Activated CD4-positive, alpha-beta T cell treated with anti-CD3 and anti-CD28 coated beads, Interleukin-10, Interleukin-2, amounts not matched to agents 100 ng/mL and 50 ng/mL, durations not matched to agents 16 hours and 8 hours (primary cell): ENCODE measurements at places on chromosomes 16 and 17.
A peak's percentile ranks its signal among the peaks of the same experiment; 100 is the strongest.

- DNase-seq = peak; percentile 66
These were observed 43.6 kb downstream of the NOS2 start for GRCh38 chr17:27756467-27757371.

- no peak for DNase-seq
These were observed 47.8 kb downstream of the ANKFY1 start for GRCh38 chr17:4215882-4216570.

DNA sequence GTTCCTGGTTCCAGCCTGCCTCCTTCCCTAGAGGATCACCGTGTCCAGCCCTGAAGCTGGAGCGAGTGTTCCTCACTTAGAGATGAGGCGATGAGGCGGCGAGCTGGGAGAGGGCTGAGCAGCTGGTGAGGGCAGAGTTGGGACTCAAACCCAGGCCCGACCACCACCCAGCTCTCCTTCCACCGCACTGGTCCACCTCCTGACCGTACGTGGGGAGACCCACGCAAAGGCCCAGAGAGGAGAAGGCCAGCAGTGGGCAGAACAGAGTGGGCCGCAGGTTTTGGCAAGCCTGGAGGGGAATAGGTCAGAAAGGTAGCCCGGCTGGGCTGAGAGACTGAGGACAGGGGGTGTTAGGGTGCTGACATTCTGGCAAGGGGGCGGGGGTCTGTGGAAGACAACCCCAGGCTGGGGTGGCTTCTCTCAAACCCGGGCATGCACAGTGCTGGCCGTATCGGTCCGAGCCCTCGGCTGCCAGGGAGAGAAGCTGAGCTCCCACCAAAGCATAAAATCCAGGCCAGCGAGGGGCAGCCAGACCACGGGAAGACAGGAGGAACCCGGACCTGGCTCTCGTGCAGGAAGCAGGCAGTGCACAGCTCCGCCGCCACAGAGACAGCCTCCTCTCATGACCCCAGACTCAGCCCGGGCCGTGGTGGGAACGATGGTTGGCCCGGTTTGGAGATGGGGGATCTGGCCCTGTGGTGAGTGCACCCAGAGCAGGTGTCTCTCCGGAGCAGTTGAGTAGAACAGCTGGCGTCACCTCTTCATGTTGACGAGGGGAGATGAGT is 24.9 kb downstream of the MLYCD start:
- no peak for DNase-seq

GRCh38 chr16:86355531-86355930 is 154.8 kb upstream of the FOXF1 start:
- DNase-seq = no peak

GRCh38 chr17:75238684-75239191 is 22.7 kb downstream of the GGA3 start:
- peak; percentile 76 for DNase-seq

- no peak for DNase-seq
These were observed 4.6 kb downstream of the TSPOAP1 start for GRCh38 chr17:58324056-58324408.

- DNase-seq = no peak
These were observed 163.8 kb upstream of the GSE1 start for GRCh38 chr16:85449191-85449884.

GRCh38 chr16:29854520-29855100 is 8.4 kb downstream of the CDIPT start:
- no peak for DNase-seq

GRCh38 chr17:7354262-7354843 is 603 bp upstream of the TMEM95 start:
- DNase-seq = peak; percentile 49

DNA sequence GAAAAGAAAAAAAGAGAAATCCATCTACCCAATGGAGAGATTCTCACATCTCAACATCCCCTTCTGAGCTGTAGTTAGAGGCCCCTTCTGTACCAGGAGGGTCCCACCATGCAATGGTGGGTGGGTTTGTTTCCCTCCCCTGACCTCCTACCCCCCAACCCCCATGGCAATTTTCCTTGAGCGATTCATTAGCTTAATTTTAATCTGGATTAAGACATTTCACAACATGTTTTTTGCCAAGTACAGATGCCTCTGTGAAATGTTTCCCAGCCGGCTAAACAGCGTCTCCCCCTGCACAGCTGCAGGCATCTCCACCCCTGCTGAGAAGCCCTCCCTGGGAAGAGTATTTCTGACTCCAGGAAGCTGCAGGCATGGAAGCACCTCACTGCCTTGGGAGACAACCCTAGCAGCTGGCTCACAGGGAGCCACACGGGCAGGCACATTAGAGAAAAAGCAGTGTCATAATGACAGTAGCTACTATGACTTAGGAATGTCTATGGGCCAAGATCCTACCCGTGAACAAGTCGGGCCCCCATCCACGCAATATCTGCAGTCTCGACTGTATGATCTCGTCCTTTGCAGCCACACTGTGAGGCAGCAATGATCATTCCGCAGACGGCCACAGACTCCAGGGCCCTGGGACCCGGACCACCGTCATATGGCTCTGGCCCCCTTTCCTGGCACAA is 117.3 kb downstream of the ADCY9 start:
- DNase-seq = no peak

- no peak for DNase-seq
These were observed 36.7 kb downstream of the TNFRSF13B start for GRCh38 chr17:16935241-16935663.

- DNase-seq = no peak
These were observed 104.3 kb upstream of the HLF start for GRCh38 chr17:55160501-55160900.

DNA sequence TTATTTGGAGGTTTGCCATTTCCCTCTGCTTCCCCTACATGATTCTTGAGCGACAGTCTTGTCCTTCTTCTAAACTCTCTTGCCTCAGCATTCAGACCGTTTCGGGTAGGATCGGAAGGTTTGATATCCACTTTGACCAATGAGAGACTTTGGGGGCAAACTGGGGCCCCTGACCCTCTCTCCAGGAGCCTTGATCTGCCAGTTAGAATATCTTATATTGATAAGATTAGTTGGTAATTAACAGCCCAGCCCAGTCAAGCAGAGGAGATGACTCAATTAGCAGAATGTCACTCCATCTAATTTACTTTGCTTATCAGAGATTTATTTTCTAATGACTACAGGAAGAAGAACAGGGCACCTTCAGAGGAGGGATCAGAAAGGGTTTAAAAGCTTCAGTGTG is 532.8 kb downstream of the XYLT1 start:
- DNase-seq = no peak

DNA sequence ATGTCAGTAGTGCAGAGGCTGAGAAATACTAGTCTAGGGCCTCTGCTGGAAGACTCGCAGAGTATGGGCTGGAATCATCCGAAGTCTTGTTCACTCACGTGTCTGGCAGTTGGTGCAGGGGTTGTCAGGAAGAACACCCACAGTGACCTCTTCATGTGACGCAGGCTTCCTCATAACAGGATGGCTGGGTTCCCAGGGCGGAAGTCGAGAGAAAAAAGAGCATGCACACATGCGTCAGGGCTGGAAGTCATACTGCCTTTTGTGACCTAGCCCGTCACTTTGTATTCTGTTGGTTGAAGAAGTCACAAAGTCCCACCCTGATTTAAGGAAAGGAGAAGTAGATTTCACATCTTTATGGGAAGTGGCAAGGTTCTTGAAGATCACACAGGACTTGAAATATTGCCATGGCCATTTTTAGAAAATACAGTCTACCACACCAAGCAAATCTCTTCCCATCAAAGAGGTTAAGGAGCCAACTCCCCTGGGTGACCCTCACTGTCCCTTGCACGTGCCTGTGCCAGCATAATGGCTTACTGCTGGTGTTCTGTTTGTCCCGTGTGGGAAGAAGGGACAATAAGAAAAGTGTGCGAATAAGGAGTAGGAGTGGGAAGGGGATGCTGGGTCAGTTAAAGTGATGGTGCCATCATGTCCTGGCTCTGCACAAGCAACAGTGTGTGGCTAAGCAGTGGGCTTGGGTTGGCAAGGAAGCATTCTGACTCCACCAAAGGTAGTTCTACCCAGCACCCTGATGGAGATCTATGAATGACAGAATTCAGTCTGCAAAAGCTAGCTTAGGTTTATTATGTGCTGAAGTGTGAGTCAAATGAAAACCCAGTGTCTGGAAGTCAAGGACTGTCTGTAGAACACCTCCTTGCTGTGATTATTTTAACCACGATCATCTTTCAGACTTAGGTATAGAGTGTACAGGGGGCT is 28.1 kb downstream of the HEATR3 start:
- peak; percentile 85 for DNase-seq

GRCh38 chr17:7816926-7817642 is 16.9 kb upstream of the KDM6B start:
- no peak for DNase-seq

- DNase-seq = peak; percentile 76
These were observed 695.3 kb downstream of the WWOX start for GRCh38 chr16:78794581-78795250.

GRCh38 chr17:31843070-31843745 is 15.8 kb downstream of the COPRS start:
- no peak for DNase-seq

DNA sequence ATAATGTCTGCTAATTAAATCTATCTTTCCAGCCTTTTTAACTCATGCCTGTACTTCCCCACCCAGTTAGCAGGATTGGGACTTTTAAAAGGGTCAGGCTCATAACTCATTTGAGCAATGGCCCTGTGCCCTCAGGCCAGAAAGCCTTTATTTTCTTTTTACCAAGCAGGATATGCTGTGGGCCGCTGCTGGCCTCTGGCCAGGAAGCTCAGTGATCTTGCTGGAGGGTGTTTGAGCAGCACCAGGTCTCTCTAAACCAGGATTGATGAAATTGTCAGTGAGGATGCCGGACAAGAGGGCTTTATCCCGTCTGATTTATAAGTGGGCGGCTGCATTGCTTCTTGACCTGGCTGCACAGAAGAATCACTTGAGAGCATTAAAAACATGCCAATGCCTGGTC is 187.8 kb downstream of the RAB11FIP4 start:
- no peak for DNase-seq

- no peak for DNase-seq
These were observed 49.1 kb upstream of the PMFBP1 start for GRCh38 chr16:72220875-72221629.

DNA sequence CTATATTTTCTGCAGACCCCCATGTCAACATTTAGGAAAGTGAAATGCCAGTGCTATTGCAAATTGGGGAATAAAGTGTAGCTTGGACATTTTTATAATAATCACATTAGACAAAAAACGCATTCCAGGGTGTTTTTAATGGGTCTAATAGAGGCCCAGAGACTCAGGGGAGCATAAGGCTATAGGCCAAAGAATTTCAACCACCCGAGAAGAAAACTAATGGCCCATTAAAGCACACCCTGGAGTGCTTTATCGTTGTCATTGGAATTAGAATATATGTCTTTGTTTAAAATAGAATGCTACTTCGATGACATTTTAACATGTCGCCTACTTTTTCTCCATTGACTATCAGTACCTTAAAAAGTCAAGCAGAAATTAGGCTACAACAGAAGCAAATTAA is 414.1 kb upstream of the CDH8 start:
- no peak for DNase-seq

GRCh38 chr17:17120701-17121100 is 78.4 kb downstream of the MPRIP start:
- no peak for DNase-seq

DNA sequence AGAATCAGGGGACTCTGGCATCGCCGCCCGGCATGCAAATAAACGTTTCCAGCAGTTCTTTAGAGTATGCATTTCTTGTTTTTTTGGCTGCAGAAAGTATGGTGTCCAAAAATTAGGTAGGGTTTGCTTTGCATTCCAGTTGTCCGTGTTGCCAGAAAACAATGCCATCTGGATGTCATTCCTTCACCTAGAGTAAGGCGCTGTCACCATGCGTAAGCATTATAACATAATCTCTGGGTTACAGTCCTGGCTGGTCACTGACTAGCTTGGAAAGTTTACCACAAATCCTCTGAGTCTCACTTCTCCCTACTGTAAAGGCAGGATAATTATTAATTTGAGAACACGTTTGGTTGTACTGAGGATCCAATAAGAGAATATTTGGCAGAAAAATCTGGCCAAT is 457.7 kb downstream of the XYLT1 start:
- no peak for DNase-seq

GRCh38 chr17:60652454-60653247 is 25.0 kb upstream of the BCAS3 start:
- DNase-seq = peak; percentile 14

GRCh38 chr16:69553332-69553731 is 12.4 kb upstream of the NFAT5 start:
- no peak for DNase-seq

DNA sequence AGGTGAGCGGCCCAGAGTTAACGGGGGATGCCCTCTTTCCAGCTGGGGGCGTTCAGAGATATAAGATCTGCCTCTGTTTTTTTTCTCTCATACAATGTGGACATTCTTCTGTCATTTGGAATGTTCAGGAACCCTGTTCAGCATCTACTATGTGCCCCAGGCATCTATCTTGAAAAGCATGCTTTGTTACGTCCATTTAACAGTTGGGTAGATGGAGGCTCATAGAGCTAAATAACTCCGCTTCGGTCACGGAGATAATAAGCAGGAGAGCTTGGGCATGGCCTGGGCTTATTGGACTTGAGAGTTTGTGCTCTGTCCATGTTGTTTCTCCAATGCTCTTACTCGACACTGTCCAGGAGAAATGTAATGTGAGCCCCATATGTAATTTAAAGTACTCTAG is 6.1 kb downstream of the DHODH start:
- no peak for DNase-seq

GRCh38 chr17:19265755-19266154 is 28.6 kb downstream of the EPN2 start:
- no peak for DNase-seq

DNA sequence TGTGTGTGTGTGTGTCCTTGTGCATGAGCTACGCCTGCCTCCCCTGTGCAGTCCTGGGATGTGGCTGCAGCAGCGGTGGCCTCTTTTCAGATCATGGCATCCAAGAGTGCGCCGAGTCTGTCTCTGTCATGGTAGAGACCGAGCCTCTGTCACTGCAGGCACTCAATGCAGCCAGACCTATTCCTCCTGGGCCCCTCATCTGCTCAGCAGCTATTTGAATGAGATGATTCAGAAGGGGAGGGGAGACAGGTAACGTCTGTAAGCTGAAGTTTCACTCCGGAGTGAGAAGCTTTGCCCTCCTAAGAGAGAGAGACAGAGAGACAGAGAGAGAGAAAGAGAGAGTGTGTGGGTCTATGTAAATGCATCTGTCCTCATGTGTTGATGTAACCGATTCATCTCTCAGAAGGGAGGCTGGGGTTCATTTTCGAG is 22.5 kb downstream of the STAT5A start:
- DNase-seq = peak; percentile 57

- no peak for DNase-seq
These were observed 15.1 kb downstream of the MPP3 start for GRCh38 chr17:43817826-43818225.

DNA sequence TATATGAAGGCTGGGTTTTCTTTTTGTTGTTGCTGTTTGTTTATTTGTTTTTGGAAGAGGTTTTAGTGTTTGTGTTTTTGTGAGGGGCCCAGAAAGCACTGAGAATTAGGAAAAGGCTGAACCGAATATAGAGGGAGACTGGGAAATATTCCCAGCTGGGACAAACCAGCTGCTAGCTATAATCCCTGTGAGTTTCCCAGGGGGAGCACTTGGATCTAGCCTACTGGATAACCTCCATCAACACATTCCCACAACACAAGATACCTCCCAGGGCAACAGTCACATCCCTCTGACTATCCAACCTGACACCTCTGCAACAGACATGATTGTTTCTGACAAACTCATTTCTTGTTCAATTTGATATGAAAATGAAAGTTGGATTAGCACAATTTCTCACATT is 16.7 kb downstream of the CDH11 start:
- no peak for DNase-seq
